Stimulated activated CD8-positive, alpha-beta memory T cell treated with anti-CD3 and anti-CD28 coated beads, Interleukin-7, amount 100 ng/mL, for 24 hours (primary cell): ENCODE measurements at places on chromosomes 7 and 10.

- no peak for DNase-seq
These were observed 55.3 kb upstream of the ADO start for GRCh38 chr10:62749093-62749683.

- DNase-seq: no peak
These were observed 71.9 kb upstream of the ADARB2 start for GRCh38 chr10:1809139-1809741.

- DNase-seq: no peak
These were observed 34.4 kb downstream of the ADD3 start for GRCh38 chr10:110042181-110042580.

GRCh38 chr10:87740254-87740655 lies 77.8 kb downstream of the ATAD1 start:
- DNase-seq: no peak

- DNase-seq: no peak
These were observed 201.7 kb downstream of the PHF14 start for GRCh38 chr7:11175371-11175770.

- DNase-seq: no peak
These were observed 59.3 kb upstream of the RNF148 start for GRCh38 chr7:122762071-122762470.

- no peak for DNase-seq
These were observed 20.7 kb upstream of the SPOCK2 start for GRCh38 chr10:72108830-72109635.

- no peak for DNase-seq
These were observed 336.3 kb downstream of the KCNMA1 start for GRCh38 chr10:77301305-77301730.

DNA sequence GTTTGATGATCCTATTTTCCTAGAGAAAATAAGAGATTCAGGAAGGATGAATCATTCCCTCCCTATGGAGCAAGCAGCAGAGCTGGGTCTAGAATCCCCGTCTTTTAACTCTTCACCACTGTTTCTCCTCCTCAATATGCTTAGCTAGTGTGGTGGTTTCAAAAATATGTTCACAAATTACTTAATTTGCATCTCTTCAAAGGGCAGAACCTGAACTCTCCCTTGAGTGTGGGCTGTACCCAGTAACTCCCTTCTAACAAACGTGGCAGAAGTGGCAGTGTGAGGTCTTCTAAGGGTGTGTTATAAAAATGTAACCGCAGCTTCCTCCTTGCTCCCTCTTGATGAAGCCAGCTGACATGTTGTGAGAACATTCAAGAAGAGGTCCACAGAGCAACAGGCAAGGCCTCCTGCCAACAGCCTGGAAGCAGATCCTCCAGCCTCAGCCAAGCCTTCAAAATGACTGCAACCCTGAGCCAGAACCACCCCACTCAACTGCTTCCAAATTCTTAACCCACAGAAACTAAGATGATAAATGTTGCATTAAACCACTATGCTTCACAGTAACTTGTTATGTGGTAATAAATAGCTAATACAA lies 36.6 kb downstream of the SRPK2 start:
- peak; percentile 14 for DNase-seq

GRCh38 chr7:54827734-54828133 lies 68.7 kb upstream of the SEC61G start:
- DNase-seq: no peak

GRCh38 chr7:100532165-100533022 lies 6.6 kb upstream of the AGFG2 start:
- no peak for DNase-seq

GRCh38 chr10:66218289-66218688 lies 707.5 kb upstream of the LRRTM3 start:
- no peak for DNase-seq

DNA sequence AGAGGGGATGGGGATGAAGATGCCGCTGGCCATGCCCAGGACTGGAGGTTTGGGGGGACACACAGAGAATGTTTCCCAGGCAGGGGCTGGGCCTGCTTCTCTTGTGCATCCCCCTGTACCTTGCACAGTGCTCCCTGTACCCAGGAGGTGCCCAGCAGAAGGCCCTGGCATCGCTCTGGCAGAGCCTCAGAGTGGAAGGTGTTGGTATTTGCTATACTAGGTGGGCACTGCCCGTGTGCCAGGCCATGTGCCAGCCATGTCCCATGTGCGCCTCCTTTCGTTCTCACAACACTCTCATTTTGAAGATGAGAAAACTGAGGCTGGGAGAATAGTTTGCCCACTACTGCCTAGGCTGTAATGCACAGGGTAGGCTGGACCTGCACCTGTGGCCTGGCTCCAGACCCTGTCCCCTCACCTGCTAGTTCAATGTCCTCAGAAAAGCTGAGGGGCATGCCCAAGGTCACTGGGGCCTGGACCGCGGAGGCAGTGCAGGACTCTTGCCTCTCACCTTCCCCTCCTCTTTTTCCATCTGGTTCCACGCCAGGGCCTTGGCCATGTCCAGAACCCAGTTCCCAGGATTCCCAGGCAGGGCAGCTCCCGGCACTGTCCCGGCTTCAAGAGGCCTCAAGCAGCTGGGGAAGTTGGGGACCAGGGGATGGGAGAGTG lies 64.7 kb downstream of the GOLGA7B start:
- no peak for DNase-seq

- DNase-seq: no peak
These were observed 10.7 kb upstream of the OGA start for GRCh38 chr10:101828766-101829551.

DNA sequence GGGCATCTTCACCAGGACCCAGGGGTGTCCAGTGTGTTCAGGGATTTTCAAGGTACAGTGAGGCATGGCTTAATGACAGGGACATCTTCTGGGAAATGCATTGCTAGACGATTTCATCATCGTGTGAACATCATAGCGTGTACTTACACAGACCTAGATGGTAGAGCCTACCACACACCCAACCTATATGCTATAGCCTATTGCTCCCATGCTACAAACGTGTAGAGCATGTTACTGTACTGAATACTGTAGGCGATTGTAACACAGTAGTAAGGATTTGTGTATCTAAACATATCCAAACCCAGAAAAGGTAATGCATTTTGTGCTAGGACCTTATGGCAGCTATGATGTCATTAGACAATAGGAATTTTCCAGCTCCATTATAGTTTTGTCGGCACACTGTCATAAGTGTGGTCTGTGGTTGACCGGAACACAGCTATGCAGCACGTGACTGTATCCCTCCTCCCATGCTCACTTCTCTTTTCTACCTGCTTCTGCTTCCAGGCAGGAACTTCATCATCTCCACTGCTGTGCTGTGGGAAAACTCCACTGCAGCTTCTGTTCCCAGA lies 416.2 kb upstream of the NFE2L3 start:
- DNase-seq: no peak

GRCh38 chr10:99524736-99525380 lies 7.9 kb upstream of the NKX2-3 start:
- DNase-seq: no peak

DNA sequence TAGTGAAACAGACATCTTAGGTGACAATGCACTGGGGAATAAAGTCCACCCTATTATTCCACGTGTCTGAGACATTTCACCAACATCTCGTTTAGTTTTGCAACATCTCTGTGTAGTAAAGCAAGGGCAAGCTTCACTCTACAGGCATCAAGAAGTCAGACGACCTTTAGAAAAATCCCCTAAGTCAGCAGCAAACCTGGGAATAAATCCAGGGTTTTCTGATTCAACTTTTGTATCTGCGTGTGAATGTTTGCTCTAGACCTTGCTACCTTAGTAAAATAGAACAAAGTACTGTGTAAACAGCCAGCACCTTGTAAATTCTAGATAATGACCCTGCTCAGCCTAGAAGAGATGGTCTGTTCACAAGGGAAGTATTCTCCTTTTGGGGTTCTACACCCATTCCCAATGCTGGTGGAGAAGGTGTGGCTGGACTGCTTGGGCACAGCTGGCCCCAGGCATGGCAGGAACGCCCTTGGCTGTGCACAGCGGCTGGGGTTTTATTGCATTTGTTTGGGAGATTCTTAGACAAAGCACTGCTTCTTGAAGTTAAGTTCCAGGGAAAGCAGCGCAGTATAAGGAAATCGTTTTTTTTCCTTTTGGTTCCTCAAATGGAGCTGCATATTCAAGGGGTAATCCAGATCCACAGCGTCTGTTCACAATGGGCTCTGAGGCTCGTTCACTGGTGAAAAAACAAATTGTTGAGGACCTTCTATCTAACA lies 38.3 kb upstream of the GALNTL5 start:
- DNase-seq: no peak

GRCh38 chr7:26097837-26098668 lies 53.9 kb upstream of the NFE2L3 start:
- no peak for DNase-seq

DNA sequence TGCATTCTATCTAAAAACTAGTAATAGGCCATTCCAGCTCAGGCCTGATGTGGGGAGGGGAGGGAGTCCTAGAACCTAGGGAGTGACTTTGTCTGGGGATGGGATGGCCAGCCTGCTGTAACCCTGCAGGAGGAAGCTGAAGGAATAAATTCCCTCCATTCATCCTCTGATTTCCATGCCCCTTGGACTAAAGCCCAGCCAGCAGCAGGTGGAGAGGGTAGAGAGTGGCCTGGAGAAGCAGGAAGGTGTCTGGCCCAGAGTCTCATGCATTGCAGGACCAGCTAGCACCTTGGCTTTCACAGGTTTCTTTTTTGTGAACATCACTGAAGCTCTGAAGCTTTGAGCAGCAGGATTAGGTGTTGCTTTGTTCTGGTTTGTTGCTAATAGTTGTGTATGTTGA lies 32.8 kb upstream of the CDH23 start:
- no peak for DNase-seq

DNA sequence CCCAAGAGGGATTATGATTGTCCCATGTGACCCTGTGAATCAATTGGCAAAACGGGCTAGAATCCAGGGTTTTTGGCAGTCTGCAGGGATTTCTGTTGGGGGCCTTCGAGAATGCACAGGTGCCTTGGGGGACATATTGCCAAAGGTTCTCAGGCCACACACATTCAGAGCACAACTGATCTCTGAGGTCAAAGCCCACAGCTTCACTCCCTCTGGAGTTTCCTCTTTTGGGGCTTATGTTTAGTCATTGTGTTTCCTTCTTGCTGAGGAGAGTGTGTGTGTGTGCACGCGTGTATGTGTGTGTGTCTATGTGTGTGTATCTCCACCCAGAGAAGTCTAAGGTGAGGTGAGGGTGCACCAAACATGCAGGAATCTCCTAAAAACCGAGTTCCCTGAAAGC lies 8.8 kb downstream of the PPIF start:
- DNase-seq: no peak

DNA sequence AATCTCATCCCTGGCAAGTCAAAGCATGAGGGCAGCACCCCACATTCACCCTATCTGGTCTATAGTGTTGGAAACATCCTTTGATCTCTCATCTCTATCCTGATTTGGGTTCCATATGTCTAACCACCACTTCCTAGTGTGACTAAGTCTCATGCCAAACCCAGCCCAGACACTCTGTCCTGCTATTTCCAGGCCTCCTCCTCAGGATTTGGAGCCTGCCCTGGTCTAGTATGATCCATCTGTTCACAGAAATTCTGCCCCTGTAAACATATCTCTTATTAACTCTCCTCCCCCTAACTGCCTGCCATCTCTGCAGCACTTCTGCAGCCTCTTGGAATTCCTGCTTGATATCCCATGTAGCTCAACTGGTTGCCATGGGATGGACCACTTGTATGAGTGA lies 320.9 kb upstream of the IMMP2L start:
- DNase-seq: no peak

- DNase-seq: no peak
These were observed 448 bp upstream of the GOLGA7B start for GRCh38 chr10:97849103-97849686.

DNA sequence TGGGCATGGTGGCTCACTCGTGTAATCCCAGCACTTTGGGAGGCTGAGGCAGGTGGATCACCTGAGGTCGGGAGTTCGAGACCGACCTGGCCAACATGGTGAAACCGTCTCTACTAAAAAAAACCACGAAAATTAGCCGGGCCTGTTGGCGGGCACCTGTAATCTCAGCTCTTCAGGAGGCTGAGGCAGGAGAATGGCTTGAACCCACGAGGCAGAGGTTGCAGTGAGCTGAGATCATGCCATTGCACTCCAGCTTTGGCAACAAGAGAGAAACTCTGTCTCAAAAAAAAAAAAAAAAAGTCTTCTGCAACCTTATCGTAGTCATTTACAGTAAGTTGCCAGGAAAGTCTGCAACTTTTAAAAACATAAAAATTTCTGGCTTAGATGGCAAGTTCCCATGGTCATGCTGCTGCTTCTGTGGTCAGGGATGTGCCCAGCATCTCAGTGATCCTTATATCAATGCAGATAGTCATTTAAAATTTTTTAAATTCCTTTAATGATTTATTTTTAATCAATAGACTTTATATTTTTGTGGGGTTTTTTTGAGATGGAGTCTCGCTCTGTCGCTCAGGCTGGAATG lies 15.6 kb downstream of the SUFU start:
- no peak for DNase-seq

DNA sequence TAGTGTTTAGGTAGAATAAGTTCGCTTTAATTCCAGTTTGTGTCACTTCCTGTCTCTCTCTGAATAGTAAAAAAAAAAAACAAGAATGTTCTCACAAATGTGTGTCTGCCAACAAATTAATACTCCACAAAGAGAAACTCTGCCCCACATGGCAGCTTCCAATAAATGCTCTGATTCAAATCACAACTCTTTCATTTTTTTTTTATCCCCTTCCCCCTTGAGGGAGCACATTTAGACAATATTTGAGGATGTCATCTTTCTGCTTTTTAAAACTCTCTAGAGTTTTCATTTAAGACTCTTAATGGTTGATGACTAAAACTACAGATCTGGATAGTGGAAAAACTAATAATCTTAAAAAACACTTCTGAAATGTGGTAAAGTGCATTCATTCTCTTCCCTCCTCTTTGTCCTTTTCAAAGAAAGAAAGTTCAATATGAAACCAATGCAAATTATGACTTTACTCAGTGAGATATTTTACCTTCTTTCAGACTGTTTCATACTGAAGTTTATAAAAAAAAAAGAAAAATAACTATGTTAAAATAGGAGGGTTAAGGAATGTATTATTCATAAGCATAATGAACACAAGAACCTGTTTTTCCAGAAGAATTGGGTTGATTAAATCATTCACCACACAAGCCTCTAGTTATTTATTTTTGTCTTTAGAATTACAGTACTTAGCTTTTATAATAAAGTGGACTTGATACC lies 42.3 kb downstream of the ARID5B start:
- DNase-seq: no peak

- DNase-seq: no peak
These were observed 95.9 kb downstream of the HBP1 start for GRCh38 chr7:107264723-107265122.

GRCh38 chr10:105840288-105840770 lies 1199.2 kb downstream of the SORCS3 start:
- DNase-seq: no peak

- no peak for DNase-seq
These were observed 74.2 kb downstream of the MINPP1 start for GRCh38 chr10:87578842-87579401.

- DNase-seq: no peak
These were observed 129.5 kb upstream of the MYO3A start for GRCh38 chr10:25804505-25804904.

GRCh38 chr7:22588351-22588750 lies 88.4 kb upstream of the STEAP1B start:
- DNase-seq: no peak

DNA sequence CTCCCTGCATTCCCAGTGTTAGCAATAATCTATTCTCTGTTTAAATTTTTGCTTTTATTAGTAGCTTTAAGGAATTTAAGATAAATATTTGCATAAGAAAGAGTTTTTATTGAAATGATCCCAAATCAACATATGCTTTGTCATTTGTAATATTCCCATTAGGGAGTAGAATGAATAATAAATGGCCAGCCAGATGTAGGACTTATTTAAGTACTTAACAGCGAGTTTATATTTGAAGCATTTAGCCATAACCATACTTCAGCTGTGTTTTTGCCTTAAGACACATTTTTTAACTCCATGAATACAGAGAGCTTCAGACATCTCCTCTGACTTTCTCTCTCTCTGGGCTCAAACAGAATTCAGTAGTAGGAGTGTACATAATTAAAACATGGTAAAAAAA lies 103.6 kb downstream of the HGF start:
- DNase-seq: no peak
